ENCODE measurements at places on chromosomes 11 and 22. TPM values are rescaled to one million over a fixed set of nuclear protein-coding genes. Genes with fewer than 3 reads are reported as not detected.

Gene MPZL3
- 1.9 TPM for total RNA-seq

Gene OR10D3
- total RNA-seq: not detected

Gene FZD4
- total RNA-seq: 5.8 TPM

Gene CARD16
- total RNA-seq: 29.6 TPM

Gene MYBPC3
- not detected for total RNA-seq

Gene FAM180B
- not detected for total RNA-seq

Gene ARVCF
- total RNA-seq: 13.3 TPM

Gene DRD2
- total RNA-seq: 0.52 TPM

Gene TCN2
- 35.7 TPM for total RNA-seq

Gene NPAS4
- not detected for total RNA-seq

Gene HBB
- not detected for total RNA-seq

Gene OR6T1
- total RNA-seq: not detected

Gene OMP
- total RNA-seq: not detected

Gene GAB4
- not detected for total RNA-seq

Gene KRTAP5-9
- not detected for total RNA-seq

Gene PNPLA5
- not detected for total RNA-seq

Gene NCF4
- not detected for total RNA-seq

Gene MB
- total RNA-seq: not detected

Gene TUBA8
- total RNA-seq: not detected

Gene SUSD2
- total RNA-seq: 8.9 TPM

Gene ADM
- 131 TPM for total RNA-seq

Gene POTEH
- total RNA-seq: not detected

Gene LGR4
- total RNA-seq: 8.6 TPM

Gene MUC15
- total RNA-seq: not detected

Gene CCT8L2
- not detected for total RNA-seq

Gene NRIP3
- total RNA-seq: 2.2 TPM

Gene RNF215
- total RNA-seq: 23.7 TPM

Gene PLEKHA7
- 1.7 TPM for total RNA-seq

Gene STX5
- 44.6 TPM for total RNA-seq

Gene PAMR1
- total RNA-seq: 22.2 TPM

Gene KIRREL3
- not detected for total RNA-seq

Gene YPEL1
- total RNA-seq: 4.1 TPM

Gene FOXRED2
- total RNA-seq: 7.2 TPM

Gene DDX6
- 128 TPM for total RNA-seq

Gene OR10A2
- total RNA-seq: not detected

Gene AMPD3
- 10.2 TPM for total RNA-seq

Gene FAM227A
- 0.48 TPM for total RNA-seq

Gene MIOX
- total RNA-seq: not detected

Gene NAT10
- total RNA-seq: 23.9 TPM

Gene FREY1
- not detected for total RNA-seq

Gene PISD
- 37.2 TPM for total RNA-seq

Gene SLC15A3
- total RNA-seq: 9.2 TPM

Gene APOA5
- total RNA-seq: not detected

Gene GUCD1
- total RNA-seq: 97.6 TPM

Gene DENND6B
- 2.2 TPM for total RNA-seq

Gene LAYN
- total RNA-seq: 27.9 TPM

Gene SLC29A2
- total RNA-seq: 1.5 TPM

Gene TSPAN32
- not detected for total RNA-seq

Gene VPREB1
- not detected for total RNA-seq

Gene PHOX2A
- total RNA-seq: not detected

Gene PIK3IP1
- total RNA-seq: 22.3 TPM

Gene C11orf68
- total RNA-seq: 20.0 TPM

Gene AHNAK
- total RNA-seq: 261 TPM

Gene PLCB3
- total RNA-seq: 22.6 TPM
